Left hindlimb (tissue), 1 donor: ENCODE measurements at places on chromosomes 7 and 10.

- no peak for DNase-seq
Measured at GRCh38 chr7:46990761-46991160, 591.1 kb downstream of the TNS3 start.

GRCh38 chr10:60235001-60235400, 154.7 kb downstream of the ANK3 start:
- no peak for DNase-seq

- no peak for DNase-seq
Measured at GRCh38 chr10:31760674-31761081, 168.0 kb downstream of the ARHGAP12 start.

DNA sequence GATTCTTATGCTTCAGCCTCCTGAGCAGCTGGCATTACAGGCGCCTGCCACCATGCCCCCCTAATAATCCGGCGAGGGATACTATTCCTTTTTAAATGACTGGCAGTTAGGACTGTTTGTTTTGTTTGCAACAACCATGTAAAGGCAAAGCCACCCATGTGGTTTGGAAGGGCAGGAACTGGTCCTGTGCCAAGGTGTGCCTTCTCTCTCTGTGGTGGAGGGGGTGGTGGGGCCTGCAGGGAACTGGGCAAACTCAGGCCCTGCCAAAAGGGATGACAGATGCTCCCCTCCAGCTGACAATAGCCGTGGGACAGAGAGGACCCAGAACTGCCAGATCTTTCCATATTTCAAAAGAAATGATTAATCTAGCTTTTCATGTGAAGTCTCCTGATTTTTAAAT, 23.5 kb upstream of the WAPL start:
- DNase-seq: no peak

DNA sequence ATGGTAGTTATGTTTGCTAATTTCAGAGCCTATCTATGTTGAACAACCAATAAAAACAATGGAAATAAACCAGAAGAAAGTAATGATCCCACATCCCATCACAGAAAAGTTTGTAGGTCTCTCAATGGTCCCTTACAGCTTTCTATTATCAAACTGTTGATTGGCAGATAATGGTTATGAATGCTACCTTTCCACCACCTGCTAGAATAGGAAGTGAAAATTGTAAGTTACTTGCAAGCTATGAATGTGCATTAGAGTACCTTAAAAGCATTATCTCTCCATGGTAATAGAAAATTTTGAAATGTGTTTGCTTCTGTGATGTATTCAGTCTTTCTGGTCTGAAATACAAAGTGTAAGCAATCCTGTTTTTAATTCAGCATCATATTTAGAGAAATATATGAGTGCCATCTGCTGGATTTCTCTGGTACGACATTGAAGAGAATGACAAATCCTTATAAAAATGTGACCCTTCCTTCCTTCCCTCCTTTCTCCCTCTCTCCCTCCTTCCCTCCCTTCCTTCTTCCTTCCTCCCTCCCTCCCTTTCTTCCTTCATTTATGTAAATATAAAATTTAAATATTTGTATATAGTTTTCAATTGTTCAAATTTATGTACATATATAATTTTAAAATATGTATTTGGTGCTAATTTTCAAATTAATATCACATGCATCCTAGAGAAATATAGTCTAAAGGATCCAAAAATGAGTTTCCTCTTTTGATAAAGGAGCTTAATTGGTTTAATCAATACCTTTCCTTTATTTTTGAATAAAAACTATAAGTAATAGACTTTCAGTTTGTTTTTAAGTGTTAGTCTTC, 41.4 kb upstream of the PNLIPRP3 start:
- DNase-seq: no peak

GRCh38 chr7:73919694-73920375, 58.9 kb downstream of the TMEM270 start:
- DNase-seq: no peak

DNA sequence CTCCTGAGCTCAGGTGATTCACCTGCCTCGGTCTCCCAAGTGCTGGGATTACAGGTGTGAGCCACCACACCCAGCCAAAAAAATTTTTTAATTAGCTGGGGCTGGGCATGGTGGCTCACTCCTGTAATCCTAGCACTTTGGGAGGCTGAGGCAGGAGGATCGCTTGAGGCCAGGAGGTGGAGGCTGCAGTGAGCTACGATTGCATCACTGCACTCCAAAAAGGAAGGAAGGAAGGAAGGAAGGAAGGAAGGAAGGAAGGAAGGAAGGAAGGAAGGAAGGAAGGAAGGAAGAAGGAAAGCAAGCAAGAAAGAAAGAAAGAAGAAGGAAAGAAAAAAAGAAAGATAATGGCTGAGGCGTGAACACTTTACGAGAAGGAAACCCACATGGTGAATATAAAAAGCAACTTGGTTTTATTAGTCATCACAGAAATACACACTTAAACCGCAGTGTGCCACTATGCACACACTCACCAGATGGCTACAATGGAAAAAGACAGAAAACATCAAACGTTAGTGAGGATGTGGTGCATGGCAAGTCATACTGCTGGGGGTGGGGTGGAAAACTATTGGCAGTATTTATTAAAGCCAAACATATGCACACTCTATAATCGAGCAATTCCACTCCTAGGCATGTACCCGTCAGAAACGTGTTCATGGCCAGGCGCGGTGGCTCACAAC, 4.4 kb upstream of the CCL26 start:
- DNase-seq: no peak

GRCh38 chr10:124683814-124684213, 60.4 kb downstream of the FAM53B start:
- DNase-seq: no peak

- peak; percentile 40 for DNase-seq
Measured at GRCh38 chr7:94452239-94452638, 57.4 kb upstream of the CASD1 start.

- DNase-seq: no peak
Measured at GRCh38 chr7:46072722-46073121, 151.7 kb upstream of the IGFBP3 start.

- no peak for DNase-seq
Measured at GRCh38 chr10:83734278-83734677, 405.0 kb upstream of the GHITM start.

DNA sequence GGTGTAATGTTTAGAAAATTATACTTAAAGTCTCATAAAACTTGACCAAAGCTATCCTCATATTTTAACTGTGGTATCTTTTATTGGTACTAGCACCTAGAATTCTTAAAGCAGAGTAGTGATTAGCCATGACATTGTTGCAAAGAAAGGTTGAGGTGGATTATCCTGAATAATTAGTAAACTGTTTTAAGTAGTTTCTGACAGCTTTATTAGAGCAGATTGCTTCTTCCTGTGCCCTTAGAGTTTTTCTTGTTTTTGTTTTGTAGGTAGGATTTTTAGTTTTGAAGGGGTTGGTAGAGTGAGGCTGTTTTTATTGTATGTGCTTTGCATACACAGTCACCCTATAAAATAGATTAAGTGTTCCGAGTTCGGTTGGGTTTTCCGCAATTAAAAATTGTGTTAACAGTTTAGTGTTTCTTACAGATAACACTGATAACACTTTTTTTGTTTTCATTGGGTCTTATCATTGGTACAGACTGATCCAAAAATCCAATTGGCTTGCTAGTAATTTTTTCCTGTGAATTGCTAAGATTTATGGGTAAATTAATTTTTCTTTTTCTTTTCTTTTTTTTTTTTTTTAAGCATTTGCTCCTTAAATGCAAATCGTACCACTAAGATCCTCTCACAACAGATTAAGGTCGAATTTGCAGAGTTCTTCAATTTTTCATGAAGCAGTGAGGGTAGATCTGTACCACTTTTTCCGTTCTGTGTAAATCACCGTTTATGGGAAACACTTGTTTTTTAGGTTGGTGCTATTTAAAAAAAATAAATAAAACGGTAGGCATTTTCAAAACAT, 2.1 kb upstream of the PBLD start:
- DNase-seq: no peak

DNA sequence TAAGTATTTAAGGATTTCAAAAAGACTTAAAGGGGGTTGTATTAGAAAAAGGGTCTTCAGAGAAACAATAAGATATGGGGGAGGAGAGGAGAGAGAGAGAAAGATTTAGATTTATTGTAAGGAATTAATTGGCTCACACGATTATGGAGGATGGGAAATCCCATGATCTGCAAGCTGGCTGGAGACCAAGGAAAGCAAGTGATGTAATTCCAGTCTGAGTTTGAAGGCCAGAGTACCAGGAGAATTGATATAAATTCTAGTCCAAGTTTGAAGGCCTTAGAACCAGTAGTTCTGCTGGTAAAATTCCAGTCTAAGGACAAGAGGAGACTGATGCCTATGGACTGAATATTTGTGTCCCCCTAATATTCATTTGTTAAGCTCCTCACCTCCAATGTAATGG, 20.6 kb upstream of the SLC13A1 start:
- DNase-seq: no peak

GRCh38 chr10:121532292-121532864, 65.9 kb downstream of the FGFR2 start:
- DNase-seq: no peak

DNA sequence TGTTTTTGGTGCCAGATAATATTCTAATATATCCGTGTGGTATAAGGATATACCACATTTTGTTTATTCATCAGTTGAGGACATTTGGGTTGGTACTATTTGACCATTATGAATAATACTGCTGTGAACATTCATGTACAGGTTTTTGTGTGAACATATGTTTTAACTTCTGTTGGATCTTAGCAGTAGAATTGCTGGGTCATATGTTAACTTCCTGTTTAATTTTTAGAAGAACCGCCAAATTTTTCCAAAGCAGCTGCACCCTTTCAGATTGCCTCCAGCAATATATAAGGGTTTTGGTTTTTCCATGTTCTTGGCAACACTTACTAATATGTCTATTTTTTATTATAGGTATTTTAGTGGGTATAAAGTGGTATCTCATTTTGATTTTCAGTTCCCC, 22.8 kb downstream of the VPS26A start:
- no peak for DNase-seq

DNA sequence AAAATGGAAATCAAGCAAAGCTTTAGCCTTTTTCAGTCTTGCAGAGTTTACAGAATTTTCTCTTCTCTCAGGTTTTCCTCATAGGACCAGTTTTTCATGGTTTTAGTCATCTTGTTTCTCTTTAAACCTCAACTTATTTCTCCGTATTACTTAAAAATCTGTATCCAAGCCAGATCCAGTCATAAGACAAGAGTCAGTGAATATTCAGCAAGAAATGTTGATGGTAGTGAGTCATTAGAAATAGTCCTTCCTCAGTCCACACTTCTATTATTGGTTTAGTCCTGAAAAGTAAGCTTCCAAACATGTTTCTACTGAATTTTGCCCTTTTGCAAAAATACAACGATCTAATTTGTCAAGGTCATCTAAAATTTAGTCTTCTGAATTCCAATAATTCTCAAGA, 107.0 kb downstream of the VIM start:
- no peak for DNase-seq

GRCh38 chr7:151225948-151226510, 976 bp downstream of the ABCF2 start:
- DNase-seq: peak; percentile 13

DNA sequence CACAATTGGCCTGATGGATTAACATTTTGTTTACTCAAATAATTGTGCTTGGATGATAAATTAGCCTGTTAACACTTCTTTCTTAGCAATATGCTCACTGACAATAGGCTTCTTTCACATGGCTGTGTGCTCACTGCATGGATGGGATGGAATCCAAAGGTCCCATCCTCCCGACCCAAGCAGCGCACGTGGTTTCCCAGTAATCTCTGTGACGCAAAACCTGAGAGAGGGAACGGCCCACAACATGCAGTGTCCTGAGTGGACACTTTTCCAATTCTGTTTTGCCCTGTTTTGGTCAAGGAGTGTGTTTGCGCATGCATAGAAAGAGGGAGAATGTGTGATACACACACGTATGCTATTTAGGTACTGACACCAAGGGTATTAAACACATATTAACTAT, 42.1 kb upstream of the RASGEF1A start:
- DNase-seq: no peak

GRCh38 chr7:87344446-87344845, 1.0 kb upstream of the CROT start:
- DNase-seq: no peak

GRCh38 chr7:129859183-129859582, 93.6 kb downstream of the UBE2H start:
- DNase-seq: no peak

DNA sequence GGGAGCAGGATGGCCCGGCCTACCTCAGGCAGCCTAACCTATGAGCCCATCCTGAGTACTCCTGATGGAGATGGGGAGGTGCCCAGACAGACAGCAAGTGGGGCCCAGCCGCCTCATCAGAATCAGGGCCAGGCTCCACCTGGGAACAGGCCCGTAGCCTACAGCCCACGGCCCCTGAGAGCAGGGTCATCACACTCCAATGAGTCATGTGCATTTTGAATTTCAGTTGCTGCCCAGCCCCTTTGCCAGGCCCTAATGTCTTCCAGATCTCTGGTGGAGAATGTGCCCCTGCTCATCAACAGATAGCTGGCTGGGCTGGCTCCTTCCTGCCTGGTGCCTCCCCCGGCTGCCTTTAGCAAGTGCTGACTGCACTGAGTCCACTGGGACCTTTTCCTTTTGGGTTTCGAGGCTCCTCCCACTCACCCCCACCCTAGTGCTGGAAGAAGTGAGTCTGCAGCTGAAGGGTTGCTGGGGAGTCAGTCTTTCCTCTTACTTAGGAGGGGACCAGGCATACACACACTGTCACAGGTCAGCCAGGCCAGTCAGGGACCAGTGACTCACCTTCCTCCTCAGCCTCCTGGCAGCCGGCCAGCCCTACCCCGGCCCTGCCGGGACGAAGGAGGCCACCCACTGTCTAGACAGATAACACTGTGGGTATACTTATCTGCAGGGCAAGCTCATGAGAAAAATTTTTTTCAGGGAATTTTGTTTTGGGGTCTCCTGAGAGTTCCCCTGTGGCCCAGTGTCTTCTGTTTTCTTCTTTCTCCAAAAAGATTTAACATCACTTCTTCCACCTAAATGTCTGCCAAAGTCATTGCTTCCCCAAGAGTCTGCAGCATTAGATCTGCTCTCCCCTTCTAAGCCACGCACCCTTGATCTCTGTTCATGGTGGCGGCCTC, 9.1 kb upstream of the ASIC3 start:
- peak; percentile 70 for DNase-seq

GRCh38 chr7:43700646-43701499, 28.4 kb downstream of the COA1 start:
- DNase-seq: no peak

DNA sequence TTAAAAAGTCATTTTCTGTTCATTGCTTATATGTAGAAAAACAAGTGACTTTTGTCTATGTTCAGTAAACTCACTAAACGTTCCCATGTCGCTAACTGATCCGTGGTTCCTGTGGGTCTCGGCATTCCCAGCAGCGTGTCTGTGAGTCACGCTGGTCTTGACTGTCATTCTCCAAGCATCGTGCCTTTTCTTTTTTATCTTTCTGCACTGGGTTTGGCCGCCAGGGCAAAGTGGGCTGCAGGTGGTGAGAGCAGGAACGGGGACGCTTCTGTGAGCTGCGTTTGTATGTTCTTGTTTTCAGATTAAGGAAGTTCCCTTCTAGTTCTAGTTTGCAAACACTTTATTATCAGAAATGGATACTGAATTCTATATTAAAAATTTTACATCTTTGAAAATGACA, 6.8 kb upstream of the SCART1 start:
- no peak for DNase-seq
